Urinary bladder (tissue), 4 donors: ENCODE measurements at places on chromosomes 4 and X. TPM values are rescaled to one million over a fixed set of nuclear protein-coding genes. Genes with fewer than 3 reads are reported as not detected.

DNA sequence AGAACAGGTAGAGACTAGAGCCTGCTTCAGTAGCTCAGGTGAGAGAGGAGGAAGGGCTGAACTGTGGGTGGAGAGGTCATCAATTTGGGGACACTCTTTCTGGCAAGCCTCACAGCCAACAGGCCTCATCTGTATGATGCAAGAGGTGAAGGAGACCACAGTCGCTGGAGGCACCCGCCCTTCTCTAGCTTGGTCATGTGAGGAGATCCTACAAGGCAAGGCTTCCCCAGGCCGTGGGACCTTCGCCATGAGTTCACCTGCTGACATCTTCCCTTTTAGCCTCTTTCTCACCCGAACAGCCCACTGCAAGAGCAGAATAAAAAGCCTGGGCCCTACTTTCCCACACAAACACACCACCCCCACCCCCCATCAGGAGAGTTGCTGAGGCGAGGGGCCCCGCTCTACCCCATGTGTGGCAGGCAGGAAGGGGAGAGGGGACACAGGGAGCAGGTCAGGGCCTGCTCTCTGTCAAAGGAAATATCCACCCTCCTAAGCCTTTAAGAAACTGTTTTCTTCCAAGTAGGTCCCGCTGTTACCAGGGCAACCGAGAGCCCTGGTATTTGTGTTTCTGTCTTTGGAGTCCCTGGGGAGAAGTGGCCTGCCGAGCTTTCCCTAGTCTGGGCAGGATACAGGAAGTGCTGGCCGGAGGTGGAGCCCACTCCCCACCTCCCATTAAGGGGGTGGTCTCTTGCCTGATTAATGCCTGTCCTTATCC, 8.1 kb downstream of the RTL5 start:
- peak; percentile 63 for DNase-seq

The RASSF6 gene
- polyA plus RNA-seq, result 2.7 TPM

The SLC49A3 gene
- polyA plus RNA-seq, result 7.9 TPM

The RTL9 gene
- 0.10 TPM for polyA plus RNA-seq

- no peak for DNase-seq
Observed at GRCh38 chr4:6813725-6814124, 31.2 kb downstream of the KIAA0232 start.

The PNMA6F gene
- polyA plus RNA-seq, result not detected

DNA sequence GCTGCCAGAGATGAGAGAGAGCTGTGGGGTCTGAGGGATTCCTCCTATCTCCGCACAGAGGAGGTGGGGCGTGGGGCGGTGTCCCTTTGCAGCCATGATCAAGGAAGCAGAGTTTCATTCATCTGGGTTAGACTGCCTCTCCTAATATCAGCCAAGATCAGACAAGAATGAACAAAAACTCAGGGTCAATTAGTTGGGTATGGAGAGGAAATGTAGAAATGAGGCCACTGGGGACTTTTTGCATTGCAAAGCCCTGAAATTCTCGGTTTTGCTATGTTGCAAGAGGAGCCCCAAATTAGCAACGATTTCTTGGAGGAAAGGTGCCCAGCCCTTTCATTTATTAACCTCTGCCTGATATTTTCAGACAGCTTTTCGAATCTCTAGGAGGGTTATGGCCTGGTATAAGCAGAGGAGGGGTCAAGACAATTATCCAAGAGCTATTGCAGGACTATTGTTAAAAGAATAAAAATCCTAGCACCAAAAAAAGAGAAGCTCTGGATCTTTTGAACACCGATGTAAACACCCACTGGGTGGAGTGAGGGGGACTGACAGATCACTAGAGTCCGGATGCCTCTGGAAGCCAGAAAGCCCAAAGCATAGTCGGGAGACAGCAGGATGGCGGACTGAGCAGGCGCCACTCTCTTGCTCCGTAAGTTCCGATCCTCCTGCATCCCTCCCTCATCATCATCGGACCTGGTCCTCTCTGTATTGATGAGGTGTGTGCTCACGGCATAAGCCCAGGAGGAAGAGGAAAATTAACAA, 34.4 kb upstream of the ACSL1 start:
- DNase-seq, result no peak

DNA sequence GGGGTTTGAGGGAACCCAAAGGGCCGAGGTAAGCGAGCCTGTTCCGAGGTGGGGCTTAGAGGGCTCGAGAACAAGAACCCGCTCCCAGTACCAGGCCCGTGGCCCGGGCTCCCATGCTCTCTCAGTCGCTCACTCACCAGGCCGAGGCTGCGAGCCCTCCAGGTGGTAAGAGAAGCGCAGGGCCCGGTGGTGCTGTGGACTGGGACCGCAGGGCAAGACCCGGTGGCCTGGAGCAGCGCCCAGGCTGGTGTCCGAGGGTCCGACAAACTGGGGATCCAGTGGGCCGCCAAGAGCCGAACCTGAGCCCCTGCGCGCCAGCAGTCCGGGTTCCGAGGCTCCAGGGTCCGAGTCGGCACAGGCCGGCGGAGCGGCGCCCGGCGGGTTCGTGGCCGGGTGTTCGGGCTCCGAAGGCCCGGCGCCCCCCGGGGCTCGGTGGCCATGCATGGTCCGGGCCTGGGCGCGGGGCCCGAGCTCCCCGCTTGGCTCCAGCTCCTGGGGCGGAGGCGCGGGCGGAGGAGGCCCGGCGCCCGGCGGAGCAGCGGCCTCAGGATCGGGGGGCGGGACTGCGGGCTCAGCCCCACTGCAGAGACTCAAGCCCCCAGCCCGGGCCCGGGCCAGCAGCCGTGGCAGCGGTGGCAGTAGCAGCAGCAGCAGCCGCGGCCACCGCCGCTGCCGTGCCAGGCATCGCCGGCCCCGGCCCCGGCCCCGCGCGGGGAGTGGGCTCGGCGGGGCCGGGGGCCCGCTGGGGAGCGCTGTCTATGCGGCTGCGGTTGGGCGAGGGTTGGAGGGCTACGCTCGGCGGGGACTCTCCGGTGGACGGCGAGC, 833 bp downstream of the FGD1 start:
- DNase-seq, result no peak

- DNase-seq, result no peak
Observed at GRCh38 chrX:20352504-20352903, 85.8 kb upstream of the RPS6KA3 start.

- no peak for DNase-seq
Observed at GRCh38 chrX:21946925-21947641, 6.6 kb downstream of the SMS start.

DNA sequence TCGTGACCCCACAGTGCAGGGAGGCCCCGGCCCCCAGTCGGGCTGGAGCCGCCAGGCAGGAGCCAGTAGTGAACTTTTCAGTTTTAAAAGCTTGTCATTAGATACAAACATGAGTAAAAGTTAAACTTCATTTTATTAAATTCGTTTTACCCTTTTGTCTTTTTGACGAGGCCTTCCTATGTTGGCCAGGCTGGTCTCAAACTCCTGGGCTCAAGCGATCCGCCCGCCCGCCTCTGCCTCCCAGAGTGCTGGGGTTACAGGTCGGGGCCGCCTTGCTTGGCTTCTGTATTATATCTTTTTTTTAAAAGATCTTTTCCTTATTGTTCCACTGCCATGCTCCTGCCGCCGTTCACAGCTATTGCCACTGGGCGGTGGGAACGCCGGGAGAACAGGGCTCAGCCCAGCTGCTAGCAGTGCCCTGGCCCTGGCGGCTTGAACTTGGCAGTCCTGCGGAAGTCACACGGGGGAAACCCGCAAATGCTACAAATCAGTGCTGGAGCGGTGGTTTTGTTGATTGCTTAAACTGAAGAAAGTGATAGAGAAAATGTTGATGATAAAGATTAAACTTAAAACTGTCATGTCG, 968 bp upstream of the NELFA start:
- DNase-seq, result no peak

GRCh38 chr4:85701861-85702321, 226.9 kb downstream of the ARHGAP24 start:
- no peak for DNase-seq

The BEX3 gene
- 153 TPM for polyA plus RNA-seq

The CT45A3 gene
- polyA plus RNA-seq, result not detected

GRCh38 chr4:175419236-175419718, 392.8 kb downstream of the GPM6A start:
- no peak for DNase-seq

DNA sequence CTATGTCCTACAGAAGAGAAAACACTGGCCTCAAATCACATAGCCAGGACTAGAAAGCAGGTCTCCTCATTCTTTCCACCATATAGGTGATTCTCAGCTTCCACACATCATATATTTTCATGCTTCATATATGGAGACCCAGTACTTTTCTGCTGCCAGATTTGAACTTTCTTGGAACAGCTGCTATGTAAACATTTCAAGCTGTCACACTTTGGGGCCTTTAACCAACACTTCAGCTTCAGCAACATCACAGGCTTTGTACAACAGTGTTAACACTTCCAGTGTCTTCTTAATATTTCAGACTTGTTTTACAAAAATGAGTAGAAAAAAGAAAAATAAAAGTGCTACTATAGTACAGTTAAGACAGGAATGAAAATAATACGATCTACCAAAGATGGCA, 12.6 kb downstream of the SH3RF1 start:
- DNase-seq, result no peak

The SLC6A8 gene
- 76.1 TPM for polyA plus RNA-seq

The MCF2 gene
- 0.08 TPM for polyA plus RNA-seq

- DNase-seq, result no peak
Observed at GRCh38 chr4:123304151-123304964, 92.2 kb upstream of the SPRY1 start.

The HUWE1 gene
- polyA plus RNA-seq, result 54.1 TPM

- no peak for DNase-seq
Observed at GRCh38 chrX:135095715-135096114, 24.6 kb downstream of the ETDB start.

DNA sequence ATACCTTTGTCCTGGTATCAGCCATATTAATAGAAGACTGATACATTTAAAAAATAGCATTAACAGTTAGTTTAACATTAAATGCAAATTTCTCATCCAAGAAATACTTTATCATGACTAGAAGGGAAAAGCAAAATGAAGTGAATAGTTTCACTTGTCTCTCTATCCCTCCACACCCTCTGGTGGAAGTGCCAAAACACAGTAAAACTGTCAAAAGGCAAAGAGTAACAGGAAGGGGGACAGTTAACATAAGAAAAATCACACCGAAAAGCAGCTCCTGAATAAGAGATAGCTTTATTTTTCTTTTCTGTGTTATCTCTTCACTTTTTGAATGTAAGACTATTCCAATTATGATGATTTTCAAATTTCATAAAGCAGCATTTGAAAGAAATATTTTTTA, 187.2 kb downstream of the FBXW7 start:
- DNase-seq, result no peak

- DNase-seq, result no peak
Observed at GRCh38 chr4:5260121-5260520, 208.8 kb downstream of the STK32B start.

GRCh38 chrX:35809781-35810180, 11.6 kb downstream of the MAGEB16 start:
- DNase-seq, result no peak
